ENCODE measurements at places on chromosomes 1 and 21.
A peak's percentile ranks its signal among the peaks of the same experiment; 100 is the strongest.

DNA sequence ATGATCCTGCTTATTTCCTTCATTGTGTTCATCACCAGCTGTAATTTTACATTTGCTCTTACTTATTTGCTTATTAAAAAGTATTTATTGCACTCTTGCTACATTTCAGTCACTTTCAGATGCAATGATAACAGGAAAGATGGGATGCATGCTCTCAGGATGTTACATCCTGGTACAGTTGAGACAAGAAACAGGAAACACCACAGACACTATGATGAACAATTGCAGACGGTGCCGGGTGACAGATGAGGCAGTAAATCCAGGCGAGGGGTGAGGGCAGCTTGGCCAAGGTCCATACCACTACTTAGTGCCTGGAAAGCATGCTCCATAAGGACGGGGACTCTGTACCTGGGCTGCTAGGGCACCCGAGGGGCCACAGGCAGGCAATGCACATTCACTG, 156.6 kb upstream of the RAB4A start:
- no peak for DNase-seq

DNA sequence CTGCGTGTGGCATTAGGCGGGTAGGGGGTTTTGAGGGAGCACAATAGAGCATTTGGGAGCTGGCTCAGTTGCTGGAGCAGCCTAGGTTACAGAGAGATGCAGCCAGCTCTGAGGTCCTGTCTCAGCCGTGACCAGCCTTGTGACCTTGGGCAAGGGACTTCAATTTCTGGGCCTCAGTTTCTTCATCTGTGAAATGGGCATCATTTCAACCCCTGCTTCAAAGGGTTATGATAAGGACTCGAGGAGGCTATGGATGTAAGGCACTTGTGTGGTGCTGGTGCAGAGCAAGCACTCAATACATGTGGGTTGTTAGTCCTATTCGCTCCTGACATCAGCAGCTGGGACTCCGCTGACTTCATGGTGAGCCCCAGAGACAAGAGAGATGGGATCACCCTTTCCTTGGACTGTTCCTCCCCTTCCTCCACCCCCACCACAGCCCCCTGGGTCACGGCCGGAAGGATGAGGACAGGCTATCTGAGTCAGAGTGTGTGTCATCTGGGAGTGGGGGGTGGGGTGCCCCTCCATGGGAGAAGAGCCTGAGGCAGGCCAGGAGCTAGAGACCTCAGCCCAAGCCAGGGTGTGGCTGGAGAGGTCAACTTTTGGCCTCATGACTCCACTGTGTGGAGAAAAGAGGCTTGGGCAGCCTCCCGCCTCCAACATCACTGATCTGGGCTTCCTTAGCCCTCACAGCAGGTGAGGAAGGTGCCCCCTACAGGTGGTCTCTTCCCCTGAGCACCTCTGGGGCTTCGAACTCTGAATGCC, 71.4 kb upstream of the ZBTB40 start:
- no peak for DNase-seq

- DNase-seq = no peak
Measured at GRCh38 chr1:222127526-222128152, 385.8 kb upstream of the DUSP10 start.

DNA sequence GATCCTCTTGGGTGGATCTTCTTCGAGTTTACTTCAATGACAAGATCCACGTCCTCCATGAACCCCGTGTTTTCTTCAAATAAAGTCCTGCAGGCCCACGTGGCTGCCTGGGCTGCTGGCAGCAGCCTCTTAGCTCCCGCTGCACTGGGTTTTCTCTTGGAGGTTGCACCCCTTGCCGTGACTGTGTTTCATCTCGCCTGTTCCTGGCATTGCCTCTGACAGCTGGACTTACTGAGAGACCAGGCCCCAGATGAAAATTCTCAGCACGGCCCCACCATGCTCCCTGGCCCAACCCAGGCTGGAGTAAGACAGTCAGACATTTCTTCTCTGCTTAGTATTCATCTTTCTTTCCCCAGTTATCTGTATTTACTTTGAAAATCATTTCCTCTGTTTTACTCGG, 274.8 kb upstream of the RUNX1 start:
- no peak for DNase-seq

GRCh38 chr1:77539519-77540142, 142.8 kb downstream of the ZZZ3 start:
- no peak for DNase-seq

- no peak for DNase-seq
Measured at GRCh38 chr1:182784556-182785171, 4.9 kb upstream of the NPL start.

DNA sequence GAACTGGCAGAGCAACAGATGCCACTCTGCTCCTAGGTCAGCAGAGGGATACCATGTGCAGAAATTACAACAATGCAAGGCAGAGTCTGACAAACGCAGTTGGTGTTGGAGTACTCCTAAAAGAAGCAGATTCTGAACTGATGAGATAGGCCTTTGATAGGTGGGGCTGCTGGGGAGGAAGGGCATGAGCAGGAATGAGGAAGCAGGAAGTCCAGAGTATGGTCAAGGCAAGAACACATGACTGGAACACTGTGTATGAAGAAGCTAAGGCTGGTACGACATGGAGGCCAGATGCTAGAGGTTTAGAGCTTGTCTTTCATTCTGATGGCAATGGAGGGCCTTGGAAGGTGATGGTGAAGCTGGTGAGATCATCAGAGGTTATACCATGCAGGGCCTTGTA, 11.5 kb upstream of the THRAP3 start:
- no peak for DNase-seq

- DNase-seq = no peak
Measured at GRCh38 chr1:168271636-168272035, 9.0 kb upstream of the TBX19 start.

DNA sequence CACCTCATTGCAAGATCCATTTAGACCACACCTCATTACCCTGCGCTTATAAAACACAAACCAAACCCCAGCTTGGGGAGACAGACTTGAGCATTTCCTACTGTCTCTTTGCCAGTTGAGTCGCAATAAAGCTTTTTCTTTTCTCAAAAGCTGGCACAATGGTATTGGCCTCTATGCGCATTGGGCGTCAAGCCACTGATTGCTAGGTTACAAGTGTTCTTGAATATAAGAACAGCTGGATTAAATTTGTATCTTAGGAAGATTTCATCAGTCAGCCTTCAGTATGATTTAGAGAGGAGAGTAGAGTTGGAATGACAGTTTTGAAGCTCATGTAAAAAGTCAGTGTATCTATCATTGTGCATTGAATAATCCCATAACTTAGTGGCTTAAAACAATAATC, 84.9 kb upstream of the RAB4A start:
- no peak for DNase-seq

- no peak for DNase-seq
Measured at GRCh38 chr21:43603641-43604504, 55.4 kb downstream of the HSF2BP start.

- no peak for DNase-seq
Measured at GRCh38 chr1:92244376-92244775, 26.7 kb downstream of the C1orf146 start.

GRCh38 chr1:37989361-37989930, 376 bp downstream of the SF3A3 start:
- no peak for DNase-seq

DNA sequence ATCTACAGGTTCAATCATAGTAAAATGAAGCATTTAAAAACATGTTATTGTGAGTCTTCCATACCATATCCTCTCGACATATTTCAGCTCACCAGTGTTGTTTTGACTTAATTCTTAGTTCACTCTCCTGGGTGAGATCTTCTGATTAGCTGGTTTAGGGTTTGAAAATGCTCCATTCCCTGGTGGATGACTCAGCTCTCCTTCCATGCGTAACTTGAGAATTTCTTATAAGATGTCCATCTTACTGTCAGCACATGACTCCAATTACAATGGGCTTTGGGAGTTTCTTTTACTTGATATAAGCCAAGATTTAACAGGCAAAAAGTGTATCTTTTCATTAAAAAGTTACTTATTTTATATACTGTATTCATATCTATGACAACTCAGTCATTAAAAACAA, 476.5 kb downstream of the BRINP3 start:
- no peak for DNase-seq

DNA sequence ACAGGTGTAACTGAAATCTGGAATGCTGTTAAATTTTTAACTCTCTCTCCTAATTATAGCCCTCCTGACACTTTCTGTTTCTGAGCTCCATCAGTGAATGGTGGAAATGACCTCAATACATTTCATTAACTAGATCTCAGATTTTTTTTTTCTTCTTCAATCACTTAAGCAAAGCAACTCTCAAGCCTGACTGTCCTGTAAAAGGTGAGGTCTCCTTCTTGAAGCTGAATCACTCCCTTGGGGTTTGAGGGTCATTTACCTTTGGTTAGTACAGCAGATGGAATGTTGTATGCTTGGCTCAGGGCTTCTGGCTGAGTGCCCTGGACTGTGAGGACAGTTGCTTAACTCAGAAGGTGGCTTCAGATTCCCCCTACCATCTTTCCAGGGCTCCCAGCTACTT, 518.7 kb downstream of the PTPRC start:
- DNase-seq = no peak

DNA sequence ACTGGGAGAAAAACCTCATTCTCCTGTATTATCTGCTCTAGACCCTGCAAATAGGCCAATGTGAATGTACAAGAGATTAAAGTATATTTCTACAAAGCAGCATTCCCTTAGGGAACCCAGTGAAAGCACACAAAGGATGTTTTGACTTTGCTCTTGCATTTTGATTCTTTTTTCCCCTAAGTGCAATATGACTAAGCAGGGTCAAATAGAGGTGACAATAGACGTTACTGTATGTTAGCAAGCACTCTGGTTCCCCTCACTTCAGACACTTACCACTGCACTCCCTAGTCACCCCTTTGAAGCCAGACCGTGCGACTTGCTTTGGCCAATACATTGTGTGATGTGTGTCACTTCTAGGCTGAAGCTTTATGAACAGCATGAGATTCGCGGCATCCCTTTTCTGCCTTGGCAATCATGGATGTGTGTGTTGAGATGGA, 209.7 kb downstream of the RHOU start:
- DNase-seq = no peak

- DNase-seq = no peak
Measured at GRCh38 chr1:223860051-223860622, 14.4 kb upstream of the TP53BP2 start.

DNA sequence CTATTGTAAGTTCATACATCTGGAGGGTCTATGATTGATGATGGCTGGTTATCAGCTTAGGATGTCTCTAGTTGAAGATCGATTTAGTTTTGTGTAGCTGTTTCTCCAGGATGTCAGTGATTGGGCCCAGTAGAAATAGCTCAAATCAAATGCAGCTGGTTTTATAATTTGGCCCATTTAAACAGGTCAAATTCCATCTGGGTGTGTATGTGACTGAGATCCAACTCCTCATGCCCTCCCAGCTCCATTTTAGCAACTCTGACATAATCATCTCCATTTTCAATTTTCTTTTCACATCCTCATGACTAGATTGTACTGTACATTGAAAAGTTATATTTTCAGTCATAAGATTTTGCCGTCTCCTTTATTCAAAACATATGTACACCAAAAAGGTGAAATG, 99.2 kb downstream of the TPR start:
- no peak for DNase-seq

GRCh38 chr1:85153149-85153891, 47.5 kb downstream of the SYDE2 start:
- DNase-seq = no peak

DNA sequence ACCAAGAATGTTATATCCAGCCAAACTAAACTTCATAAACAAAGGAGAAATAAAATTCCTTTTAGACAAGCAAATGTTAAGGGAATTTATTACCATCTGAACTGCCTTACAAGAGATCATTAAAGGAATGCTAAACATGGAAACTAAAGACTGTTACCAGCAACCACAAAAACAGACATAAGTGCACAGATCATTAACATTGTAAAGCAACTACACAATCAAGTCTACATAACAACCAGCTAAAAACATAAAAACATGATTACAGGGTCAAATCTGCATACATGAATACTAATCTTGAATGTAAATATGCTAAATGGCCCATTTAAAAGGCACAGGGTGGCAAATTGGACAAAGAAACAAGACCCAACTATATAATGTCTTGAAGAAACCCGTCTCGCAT, 211.0 kb upstream of the PBX1 start:
- no peak for DNase-seq

DNA sequence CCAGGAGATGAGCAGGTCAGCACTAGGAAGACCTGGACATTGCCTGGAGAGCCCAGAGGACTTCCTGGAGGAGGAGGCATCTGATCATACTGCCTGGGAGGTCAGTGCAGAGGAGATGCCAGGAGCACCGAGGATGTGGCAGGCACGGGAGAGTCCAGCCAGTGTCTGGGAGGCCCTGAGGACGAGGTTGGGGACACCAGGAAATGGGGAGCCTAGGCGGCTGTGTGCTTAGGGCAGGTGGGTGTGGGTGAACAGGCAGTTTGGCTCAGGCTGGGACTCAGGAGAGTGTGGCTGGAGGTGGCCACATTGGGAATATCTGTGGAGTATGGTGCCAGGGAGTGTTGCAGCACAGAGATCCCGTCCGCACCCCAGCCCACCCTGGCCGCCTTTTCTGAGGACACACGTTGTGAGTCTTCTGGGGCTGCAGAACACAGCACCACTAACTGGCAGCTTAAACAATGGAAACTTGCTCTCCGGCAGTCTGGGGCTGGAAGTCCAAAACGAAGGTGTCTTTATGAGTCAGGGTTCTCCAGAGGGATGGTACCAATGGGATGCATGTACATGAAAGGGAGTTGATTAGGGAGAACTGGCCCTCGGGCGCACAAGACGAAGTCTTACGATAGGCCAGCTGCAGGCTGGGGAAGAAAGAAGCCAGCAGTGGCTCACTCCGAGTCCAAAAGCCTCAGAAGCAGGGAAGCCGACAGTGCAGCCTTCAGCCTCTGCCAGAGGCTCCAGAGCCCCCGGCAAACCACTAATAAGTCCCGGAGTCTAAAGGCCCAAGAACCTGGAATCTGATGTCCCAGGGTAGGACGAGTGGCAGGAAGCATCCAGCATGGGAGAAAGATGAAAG, 58.0 kb downstream of the FAAP20 start:
- no peak for DNase-seq

GRCh38 chr1:76799700-76800099, 67.6 kb upstream of the ST6GALNAC5 start:
- DNase-seq = no peak

GRCh38 chr1:107076841-107077240, 20.4 kb downstream of the PRMT6 start:
- no peak for DNase-seq

DNA sequence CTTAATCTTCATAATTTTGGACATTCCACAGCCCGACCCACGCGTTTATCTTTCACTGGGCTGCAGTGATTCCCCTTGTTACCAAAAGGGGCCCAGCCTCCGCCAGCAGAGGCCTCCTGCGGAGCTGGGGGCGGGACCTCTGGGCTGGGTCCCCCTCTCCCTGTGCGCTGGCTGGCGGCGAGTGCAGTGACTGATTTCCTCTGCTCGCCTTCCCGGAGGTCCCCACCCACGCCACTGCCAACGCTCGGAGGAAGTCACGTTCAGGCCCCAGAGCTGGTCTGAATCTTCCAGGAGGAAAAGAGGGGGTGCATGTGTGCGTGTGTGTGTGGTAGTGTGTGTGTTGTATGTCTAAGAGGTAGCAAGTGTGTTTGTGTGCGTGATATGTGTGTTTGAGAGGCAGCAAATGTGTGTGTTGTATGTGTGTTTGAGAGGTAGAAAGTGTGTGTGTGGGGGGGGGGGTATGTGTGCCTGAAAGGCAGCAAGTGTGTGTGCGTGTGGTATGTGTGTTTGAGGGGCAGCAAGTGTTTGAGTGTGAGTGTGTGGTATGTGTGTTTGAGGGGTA, 35.0 kb upstream of the JAK1 start:
- peak; percentile 66 for DNase-seq

GRCh38 chr21:34176448-34176847, 103.1 kb downstream of the MRPS6 start:
- no peak for DNase-seq

All from CD8-positive, alpha-beta memory T cell (primary cell).